ENCODE measurements at places on chromosomes 6 and 20. TPM values are rescaled to one million over a fixed set of nuclear protein-coding genes. Genes with fewer than 3 reads are reported as not detected.

The MTCH1 gene
- 102 TPM for total RNA-seq

The ULBP1 gene
- 2.9 TPM for total RNA-seq

DNA sequence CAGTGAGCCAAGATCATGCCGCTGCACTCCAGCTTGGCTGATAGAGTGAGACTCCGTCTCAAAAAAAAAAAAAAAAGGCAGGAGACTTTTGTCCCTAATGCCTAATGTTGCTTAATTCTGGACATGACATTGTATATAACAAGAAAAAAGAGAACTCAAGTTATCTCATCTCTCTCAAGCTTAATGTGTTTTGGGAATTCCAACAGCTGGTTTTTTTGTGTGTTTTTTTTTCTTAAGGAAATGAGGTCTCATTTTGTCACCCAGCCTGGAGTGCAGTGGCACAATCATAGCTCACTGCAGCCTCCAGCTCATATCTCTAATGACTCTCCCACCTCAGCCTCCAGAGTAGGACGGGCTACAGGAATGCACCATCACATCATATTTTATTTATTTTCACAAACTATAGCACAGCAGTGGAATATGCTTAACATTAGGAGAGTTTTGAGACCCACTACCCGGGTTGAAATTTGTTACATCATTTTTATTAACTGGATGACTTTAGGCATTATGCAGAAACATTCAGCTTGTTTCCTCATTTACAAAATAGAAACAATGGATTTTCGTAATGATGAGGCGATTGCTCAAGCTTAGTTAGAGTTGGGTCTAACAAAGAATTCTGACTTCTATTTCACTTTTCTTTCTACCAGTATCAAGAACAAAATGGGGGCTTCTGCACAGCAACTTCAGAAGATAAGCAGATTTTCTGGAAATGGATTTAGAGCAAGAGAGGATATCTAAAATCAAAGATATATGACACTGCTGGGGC, 104.1 kb upstream of the BTN3A2 start:
- H3K27ac ChIP-seq = no peak overlapping the region
- H3K4me1 ChIP-seq = peaks cover 2% of the 10 kb centered on the region

The THBS2 gene
- total RNA-seq = not detected

The EMILIN3 gene
- not detected for total RNA-seq

GRCh38 chr20:62578294-62578897, 63.9 kb upstream of the SLCO4A1 start:
- no peaks in the 10 kb centered on the region for H3K4me1 ChIP-seq
- no peaks in the 10 kb centered on the region for H3K36me3 ChIP-seq
- peaks cover 63% of the 10 kb centered on the region for H3K27me3 ChIP-seq
- DNase-seq = no peak

GRCh38 chr6:150622941-150623874, 23.5 kb downstream of the PLEKHG1 start:
- no peak overlapping the region for H3K27ac ChIP-seq
- H3K4me3 ChIP-seq = no peak overlapping the region
- peaks cover 5% of the 10 kb centered on the region for H3K4me1 ChIP-seq

DNA sequence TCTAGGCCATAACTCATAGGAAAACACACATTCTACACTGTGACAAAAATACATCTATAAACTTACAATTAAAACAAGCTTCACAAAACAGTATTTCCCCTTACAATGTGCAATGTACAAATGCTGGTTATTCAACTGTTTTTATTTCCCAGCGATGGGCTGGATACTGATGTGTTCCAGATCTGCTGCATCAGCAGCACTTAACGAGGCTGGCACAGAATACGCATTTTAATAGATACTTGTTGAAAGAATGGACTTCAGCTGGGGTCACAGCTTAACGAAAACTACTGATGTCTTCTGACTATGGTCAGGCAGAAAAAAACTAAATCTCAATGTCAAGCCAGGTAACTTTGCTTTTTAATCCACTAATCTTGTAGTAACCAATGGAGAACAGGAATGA, 70.9 kb downstream of the B4GALT5 start:
- H3K27me3 ChIP-seq = no peaks in the 10 kb centered on the region
- no peak overlapping the region for H3K4me3 ChIP-seq
- no peak for DNase-seq
- H3K4me1 ChIP-seq = no peaks in the 10 kb centered on the region
- no peak overlapping the region for H3K27ac ChIP-seq

DNA sequence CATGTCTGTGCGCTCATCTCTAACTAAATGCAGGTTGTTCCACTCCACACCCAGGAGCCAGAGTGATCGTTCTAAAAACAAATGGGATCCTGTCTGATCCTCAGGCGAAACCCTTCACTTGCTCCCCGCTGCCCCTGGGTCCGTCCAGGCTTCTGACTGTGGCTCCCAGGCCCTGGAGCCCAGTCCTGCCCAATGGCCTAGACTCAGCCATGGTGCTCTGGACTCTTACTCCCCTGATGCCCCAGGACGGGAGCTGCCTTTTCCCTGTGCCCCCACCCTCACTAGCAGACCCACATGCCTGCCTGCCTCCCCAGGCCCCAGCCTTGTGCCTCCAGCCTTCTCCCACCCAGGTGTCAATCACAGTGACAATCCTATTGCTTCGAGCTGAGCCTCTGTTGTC, 256.7 kb downstream of the BMP7 start:
- H3K27ac ChIP-seq = no peak overlapping the region
- H3K4me1 ChIP-seq = no peaks in the 10 kb centered on the region
- no peak for DNase-seq
- H3K27me3 ChIP-seq = peaks cover 61% of the 10 kb centered on the region
- H3K4me3 ChIP-seq = no peak overlapping the region

The MACROD2 gene
- total RNA-seq = 0.12 TPM

The APMAP gene
- 48.8 TPM for total RNA-seq

The CALHM4 gene
- not detected for total RNA-seq

- H3K36me3 ChIP-seq = no peaks in the 10 kb centered on the region
- no peak overlapping the region for H3K4me3 ChIP-seq
- DNase-seq = no peak
- H3K27me3 ChIP-seq = no peaks in the 10 kb centered on the region
- no peaks in the 10 kb centered on the region for H3K4me1 ChIP-seq
These were observed 120.2 kb downstream of the TINAG start for GRCh38 chr6:54428431-54428830.

- no peaks in the 10 kb centered on the region for H3K4me1 ChIP-seq
- no peaks in the 10 kb centered on the region for H3K27me3 ChIP-seq
- no peak within 1 kb of the TSS for H3K27ac ChIP-seq
- no peak within 1 kb of the TSS for H3K4me3 ChIP-seq
These were observed at the start of gene SMIM28 for GRCh38 chr6:138377844-138378243. Gene SMIM28 (plus strand): TSS chr6:138377905. CDS start chr6:138378073, 168 bp downstream.

The EYA4 gene
- total RNA-seq = not detected

GRCh38 chr20:31757254-31757653, 18.2 kb downstream of the TPX2 start:
- no peak overlapping the region for H3K4me3 ChIP-seq
- no peak overlapping the region for H3K27ac ChIP-seq
- no peaks in the 10 kb centered on the region for H3K27me3 ChIP-seq
- DNase-seq = no peak
- H3K4me1 ChIP-seq = no peaks in the 10 kb centered on the region

The TREML1 gene
- total RNA-seq = not detected

GRCh38 chr20:60011512-60012507, 53.6 kb downstream of the CDH26 start:
- peaks cover 4% of the 10 kb centered on the region for H3K27me3 ChIP-seq
- no peak overlapping the region for H3K4me3 ChIP-seq
- peaks cover 19% of the 10 kb centered on the region for H3K4me1 ChIP-seq
- DNase-seq = peak; percentile 14
- H3K27ac ChIP-seq = no peak overlapping the region
- no peaks in the 10 kb centered on the region for H3K36me3 ChIP-seq

Data from activated naive CD8-positive, alpha-beta T cell treated with anti-CD3 and anti-CD28 coated beads for 36 hours (primary cell).